ENCODE measurements at places on chromosomes 4 and X. TPM values are rescaled to one million over a fixed set of nuclear protein-coding genes. Genes with fewer than 3 reads are reported as not detected.

DNA sequence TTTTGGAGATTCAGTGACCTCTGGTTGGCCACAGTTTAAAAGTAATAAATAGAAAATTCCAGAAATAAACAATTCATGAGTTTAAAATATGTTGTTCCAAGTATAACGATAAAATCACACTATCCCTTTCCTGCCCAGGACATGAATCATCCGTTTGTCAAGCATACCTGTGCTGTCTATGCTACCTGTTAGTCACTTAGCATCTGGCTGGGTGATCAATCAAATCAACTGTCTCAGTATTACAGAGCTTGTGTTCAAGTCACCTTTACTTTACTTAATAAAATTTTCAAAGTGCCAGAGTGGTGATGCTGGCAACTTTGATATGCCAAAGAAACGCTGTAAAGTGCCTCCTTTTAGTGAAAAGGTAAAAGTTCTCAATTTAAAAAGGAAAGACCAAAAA lies 979.5 kb upstream of the NDST4 start:
- DNase-seq, result no peak

- no peak for DNase-seq
Measured at GRCh38 chr4:23788027-23788426, 101.8 kb downstream of the PPARGC1A start.

- no peak for DNase-seq
Measured at GRCh38 chr4:147477439-147477838, 3.5 kb upstream of the EDNRA start.

DNA sequence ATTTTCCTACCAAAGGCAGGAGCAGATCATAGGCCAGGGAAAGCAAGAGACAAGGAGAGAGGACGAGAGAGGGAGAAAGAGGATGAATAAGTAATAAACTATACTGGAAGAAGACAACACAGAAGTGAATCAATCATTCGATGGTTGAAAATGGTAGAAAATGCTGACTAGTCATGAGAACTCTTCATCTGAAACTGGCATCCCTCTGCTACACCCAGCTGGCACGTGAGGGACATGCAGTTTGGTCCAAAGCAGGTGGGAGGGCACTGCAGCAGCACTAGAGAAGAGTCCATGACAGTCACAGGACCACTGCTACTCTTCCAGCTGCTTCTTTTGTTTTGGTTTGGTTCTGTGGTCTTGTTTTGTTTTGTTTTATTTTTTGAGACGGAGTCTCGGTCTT lies 74.1 kb downstream of the AFAP1 start:
- no peak for DNase-seq

Gene EDA
- 0.59 TPM for total RNA-seq

DNA sequence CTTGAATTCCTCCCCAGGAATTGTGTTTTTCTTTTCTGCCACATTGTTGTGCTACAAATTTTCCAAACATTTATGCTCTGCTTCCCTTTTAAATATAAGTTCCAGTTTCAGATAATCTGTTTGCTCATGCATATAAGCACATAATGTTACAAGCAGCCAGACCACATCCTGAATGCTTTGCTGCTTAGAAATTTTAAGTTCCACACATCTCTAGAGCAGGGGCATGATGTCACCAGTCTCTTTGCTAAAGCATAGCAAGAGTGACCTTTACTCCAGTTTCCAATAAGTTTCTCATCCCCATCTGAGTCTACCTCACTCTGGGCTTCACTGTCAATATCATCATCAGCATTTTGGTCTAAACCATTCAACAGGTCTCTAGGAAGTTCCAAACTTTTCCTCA lies 932.5 kb downstream of the SH3BGRL start:
- no peak for DNase-seq

GRCh38 chrX:120269373-120270035 lies 18.9 kb downstream of the ZBTB33 start:
- no peak for DNase-seq

Gene ATP2B3
- not detected for total RNA-seq

Gene DCAF12L2
- not detected for total RNA-seq

DNA sequence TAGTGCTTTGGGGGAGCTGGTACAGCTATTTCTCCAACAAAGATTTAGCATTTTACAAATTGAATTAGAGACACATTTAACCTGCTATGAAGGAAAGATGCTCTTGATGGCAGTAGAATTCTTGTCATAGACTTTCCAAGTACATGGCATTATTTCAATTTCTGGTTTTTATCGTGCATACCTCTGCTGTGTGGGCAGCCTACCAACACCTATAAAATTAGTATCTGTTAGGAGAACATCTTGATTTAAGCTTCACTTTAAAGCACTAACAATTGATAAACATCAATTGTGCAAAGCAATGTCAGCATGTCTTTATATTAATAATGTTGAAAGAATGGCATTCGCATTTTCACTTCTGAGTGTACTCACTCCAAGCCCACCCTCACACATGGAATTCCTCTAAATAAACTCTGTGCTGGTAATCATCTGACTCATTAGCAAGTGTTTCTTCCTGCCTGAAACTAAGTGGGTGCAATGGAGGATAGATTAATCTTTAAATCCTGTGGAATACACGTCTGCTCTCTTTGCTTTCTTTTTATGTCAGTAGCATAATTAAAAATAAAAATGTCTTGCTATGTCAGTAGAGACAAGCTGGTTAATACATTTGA lies 279.8 kb upstream of the MAGEB18 start:
- DNase-seq, result no peak

- no peak for DNase-seq
Measured at GRCh38 chrX:42021058-42021457, 97.7 kb upstream of the CASK start.

- DNase-seq, result no peak
Measured at GRCh38 chr4:163598489-163598888, 104.0 kb downstream of the TMA16 start.

DNA sequence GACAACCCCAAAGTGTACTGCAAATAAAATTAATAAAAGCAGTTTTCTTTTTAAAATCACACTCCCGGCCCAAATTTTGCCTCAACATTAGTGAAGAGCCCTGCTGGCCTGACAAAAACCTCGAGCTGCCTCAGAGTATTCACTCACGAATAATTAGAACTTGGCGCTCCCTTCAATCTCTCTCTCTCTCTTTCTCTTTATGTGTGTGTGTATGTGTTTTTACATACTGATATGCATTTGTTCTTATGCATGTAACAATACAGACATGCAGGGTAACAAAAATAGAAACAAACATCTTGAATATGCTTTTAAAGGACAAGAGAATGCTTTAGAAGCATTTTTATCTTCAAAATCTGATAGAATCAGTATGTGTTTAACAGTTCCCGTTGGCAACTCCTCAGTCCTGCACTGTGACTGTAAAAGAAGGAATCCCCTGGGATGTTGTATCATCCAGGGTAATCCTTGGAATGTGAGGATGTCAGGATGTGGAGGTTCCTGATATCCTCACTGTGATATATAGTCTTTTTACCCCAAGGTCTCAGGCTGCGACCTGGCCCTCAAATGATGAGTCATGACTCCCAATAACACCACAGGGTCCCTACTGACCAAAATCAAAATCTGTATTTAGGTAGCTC lies 53.0 kb downstream of the PTCHD1 start:
- DNase-seq, result no peak

- no peak for DNase-seq
Measured at GRCh38 chr4:144384408-144384807, 243.9 kb upstream of the GYPA start.

DNA sequence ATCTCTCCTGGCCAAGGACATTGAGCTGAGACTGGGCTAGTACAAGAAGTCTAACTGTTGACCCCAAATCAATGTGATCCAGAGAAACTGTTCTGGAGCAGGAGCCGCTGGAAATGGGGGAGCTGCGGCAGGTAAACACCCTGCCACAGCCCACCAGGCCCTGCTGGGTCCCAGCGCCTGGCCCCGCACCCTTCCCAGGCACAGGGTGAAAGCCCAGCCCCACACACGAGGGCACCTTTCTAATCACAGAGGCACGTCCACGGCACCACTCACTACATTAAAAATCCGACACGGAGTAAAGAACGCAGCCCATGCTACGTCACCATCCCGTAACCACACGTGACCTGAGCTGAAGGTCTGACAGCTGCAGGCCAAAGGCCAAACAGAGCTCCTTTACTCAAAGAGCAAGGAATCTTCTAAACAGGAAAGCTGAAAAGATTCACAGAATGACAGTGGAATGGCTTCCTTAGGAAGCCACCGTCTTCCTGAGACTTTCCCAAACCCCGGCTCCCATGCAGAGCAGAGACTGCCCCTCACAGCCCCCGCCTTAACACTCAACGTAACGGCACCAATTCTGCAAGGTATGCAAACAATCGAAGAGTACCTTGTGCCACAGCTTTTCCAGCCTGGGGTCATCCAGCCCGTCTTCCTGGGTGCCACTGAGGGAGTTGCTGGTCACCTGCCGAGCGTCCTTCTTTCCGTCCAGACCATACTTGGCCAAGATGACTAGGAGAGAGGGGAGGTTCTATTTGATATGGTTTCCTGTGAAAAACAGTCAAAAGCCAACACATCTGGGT lies 12.6 kb downstream of the LRPAP1 start:
- no peak for DNase-seq

DNA sequence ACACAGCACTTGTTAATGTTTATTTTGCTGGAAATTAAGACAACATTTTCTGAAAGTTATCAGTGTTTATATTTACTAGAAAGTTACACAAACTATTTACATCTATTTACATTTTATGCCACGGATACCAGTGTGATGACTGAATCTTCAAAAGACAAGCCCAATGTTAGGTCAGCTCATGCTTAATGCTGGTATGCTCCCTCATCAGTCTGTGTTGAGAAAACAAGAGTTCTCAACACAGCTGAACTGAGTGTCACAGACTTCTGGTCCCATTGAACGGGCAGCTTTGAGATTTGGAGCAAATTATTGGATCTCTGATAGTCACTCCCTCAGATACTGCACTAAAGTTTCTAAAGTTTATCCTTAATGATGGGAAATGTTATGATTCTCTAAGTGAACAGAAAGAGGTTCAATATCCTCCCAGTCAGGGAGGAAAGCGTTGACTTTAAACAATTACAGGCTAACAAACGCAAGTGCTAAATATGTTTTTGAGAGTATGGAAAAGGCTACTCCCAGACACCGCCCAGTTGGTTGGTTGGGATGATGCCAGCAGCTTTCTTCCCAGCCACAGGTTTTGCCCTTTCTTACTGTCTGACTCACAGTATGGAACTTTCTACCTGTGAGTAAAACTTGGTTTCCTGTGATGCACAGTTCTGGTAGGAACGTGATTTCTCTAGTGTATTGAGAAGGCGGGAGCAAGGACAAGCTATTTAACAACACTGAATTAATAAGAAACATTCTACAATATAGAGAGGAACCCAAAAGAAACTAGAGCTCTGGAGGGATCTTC lies 1293.6 kb upstream of the TENM3 start:
- DNase-seq, result no peak

- DNase-seq, result no peak
Measured at GRCh38 chrX:132015875-132016274, 7.2 kb upstream of the STK26 start.

GRCh38 chr4:150234246-150234645 lies 156.0 kb downstream of the DCLK2 start:
- DNase-seq, result no peak

GRCh38 chr4:12389604-12390003 lies 960.9 kb upstream of the HS3ST1 start:
- no peak for DNase-seq

Gene SPANXN4
- not detected for total RNA-seq

- no peak for DNase-seq
Measured at GRCh38 chrX:50430917-50431575, 39.6 kb downstream of the DGKK start.

Gene LDB2
- 21.8 TPM for total RNA-seq

DNA sequence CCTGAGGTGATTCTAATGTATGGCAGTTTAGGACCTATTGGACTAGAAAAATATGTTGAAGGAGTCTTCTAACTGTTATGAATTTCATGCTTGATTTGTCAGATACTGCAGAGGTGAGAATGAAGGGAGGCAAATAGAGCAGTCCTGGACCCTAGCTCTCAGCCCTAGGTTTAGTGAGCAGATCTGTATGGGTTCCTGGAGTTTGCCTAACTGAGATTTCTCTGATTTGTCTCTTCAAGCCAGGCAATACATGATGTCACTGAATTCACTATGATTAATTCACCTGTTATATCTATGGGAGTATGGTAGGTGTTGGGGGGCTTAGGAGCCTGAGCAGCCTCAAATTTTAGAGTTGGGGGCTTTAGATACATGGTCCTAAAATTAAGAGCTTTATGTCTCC lies 2.6 kb downstream of the MND1 start:
- no peak for DNase-seq

DNA sequence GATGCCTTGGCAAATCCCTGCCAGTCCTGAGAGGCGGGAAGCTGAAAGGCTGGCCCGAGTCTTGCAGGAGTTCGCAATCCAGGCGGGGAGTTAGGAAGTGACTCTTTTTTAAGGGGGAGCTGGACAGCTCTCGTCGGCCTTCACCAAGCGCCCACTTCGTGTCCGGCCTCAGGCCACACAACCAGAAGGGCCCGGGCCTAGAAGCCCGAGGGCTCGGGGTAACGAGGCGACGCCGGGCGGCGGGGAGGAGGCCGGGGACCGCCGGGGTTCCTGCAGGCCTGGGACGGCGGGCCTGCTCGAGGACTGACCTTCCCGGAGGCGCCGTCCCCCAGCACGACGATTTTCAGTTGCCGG lies 395 bp downstream of the RAB28 start:
- peak; percentile 76 for DNase-seq

Gene AWAT1
- not detected for total RNA-seq

Gene CPZ
- 44.5 TPM for total RNA-seq

GRCh38 chr4:102037566-102037965 lies 247.0 kb downstream of the BANK1 start:
- no peak for DNase-seq

All from osteoblast (primary cell).